ENCODE measurements at places on chromosomes 1 and 21. TPM values are rescaled to one million over a fixed set of nuclear protein-coding genes. Genes with fewer than 3 reads are reported as not detected.

NHLH1 gene
- total RNA-seq, result not detected

- H3K27ac ChIP-seq, result no peak overlapping the region
- H3K27me3 ChIP-seq, result no peaks in the 10 kb centered on the region
- no peaks in the 10 kb centered on the region for H3K4me1 ChIP-seq
- no peak for DNase-seq
- H3K36me3 ChIP-seq, result peaks cover 13% of the 10 kb centered on the region
These were observed 31.2 kb upstream of the COQ8A start for GRCh38 chr1:226908913-226909312.

GRCh38 chr1:90957497-90957896 lies 64.3 kb downstream of the ZNF644 start:
- no peaks in the 10 kb centered on the region for H3K4me1 ChIP-seq
- no peaks in the 10 kb centered on the region for H3K36me3 ChIP-seq
- no peak overlapping the region for H3K27ac ChIP-seq

DNA sequence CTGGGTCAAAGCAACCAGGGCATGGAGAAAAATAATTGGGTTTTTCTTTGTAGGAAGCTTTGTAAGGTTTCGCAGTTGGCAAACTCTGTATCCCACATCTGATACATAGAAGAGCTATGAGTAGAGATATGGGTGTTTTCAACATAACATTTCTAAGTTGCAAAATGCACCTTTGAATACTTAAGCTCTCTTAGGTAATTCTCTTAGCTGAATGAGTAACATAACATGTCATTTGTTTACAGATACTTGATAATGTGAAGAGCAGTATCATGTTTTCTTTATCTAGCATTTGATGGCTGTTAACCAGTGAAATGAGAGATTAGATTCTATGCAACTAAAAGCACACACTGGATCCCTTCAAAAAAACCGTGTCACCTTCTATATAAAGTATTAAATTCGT lies 21.6 kb downstream of the RAVER2 start:
- H3K27me3 ChIP-seq, result no peaks in the 10 kb centered on the region
- no peak overlapping the region for H3K4me3 ChIP-seq
- no peaks in the 10 kb centered on the region for H3K36me3 ChIP-seq
- DNase-seq, result no peak
- H3K4me1 ChIP-seq, result no peaks in the 10 kb centered on the region

GRCh38 chr1:208098773-208099172 lies 145.4 kb downstream of the PLXNA2 start:
- H3K36me3 ChIP-seq, result peaks cover 24% of the 10 kb centered on the region
- DNase-seq, result no peak
- H3K4me1 ChIP-seq, result no peaks in the 10 kb centered on the region
- H3K27ac ChIP-seq, result no peak overlapping the region

DNA sequence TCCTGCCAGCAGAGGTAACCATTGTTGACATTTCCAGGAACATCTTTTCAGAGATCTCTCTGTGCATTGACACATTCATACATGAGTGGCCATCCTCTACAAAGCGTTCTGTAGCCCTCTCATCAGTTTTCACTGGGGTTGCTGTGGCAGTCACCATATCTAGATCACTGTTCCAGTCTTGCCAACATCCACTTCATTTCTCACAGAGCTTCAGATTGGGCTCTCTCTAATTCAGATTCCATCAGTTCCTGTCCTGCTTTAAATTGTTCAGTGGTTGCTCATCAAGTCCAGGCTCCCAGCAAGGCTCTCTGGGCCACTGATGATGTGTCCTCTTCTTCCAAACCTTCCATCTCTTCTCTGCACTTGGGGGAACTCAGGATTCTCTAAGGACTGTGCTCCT lies 173.7 kb downstream of the KCNJ6 start:
- no peak overlapping the region for H3K4me3 ChIP-seq
- no peak overlapping the region for H3K27ac ChIP-seq
- H3K27me3 ChIP-seq, result no peaks in the 10 kb centered on the region
- DNase-seq, result no peak
- H3K4me1 ChIP-seq, result peaks cover 32% of the 10 kb centered on the region

GRCh38 chr1:118960567-118961136 lies 27.5 kb downstream of the TBX15 start:
- H3K27ac ChIP-seq, result no peak overlapping the region
- DNase-seq, result no peak
- H3K4me1 ChIP-seq, result no peaks in the 10 kb centered on the region
- no peak overlapping the region for H3K4me3 ChIP-seq
- no peaks in the 10 kb centered on the region for H3K36me3 ChIP-seq
- H3K27me3 ChIP-seq, result no peaks in the 10 kb centered on the region

DNA sequence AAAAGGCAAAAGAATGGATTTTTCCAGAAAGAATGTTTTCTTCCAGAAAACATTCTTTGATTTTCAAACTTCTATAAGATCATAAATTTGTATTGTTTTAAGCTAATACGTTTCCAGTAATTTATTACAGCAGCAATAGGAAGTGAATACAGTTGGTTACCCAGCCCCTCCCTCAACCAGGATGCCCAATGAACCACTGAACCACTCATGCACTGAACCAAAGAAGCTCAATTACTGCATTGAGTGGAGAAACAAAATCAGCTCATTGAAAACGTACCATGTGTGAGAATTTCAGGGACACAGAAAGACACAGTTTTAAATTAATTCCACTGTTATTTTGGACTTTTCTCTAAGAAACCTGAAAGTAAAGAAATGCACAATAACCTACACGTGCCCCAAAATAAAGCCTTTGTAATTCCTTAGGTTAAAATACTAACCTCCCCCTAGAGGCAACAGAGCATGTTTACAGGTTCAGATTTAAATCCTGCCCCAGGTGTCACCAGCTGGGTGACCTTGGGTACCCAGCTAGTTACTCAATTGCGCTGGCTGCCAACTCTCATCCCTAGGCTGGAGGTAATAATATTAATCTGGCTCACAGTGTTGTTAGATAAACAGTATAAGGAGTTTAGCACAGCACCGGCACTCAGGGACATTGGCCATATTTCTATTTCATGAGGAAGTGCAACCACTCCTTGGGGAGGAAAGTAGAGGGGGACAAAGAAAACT lies 111.7 kb downstream of the NMNAT2 start:
- H3K27ac ChIP-seq, result peak overlapping the region; percentile 72
- DNase-seq, result no peak
- no peaks in the 10 kb centered on the region for H3K27me3 ChIP-seq
- H3K4me3 ChIP-seq, result no peak overlapping the region

UCK2 gene
- 34.3 TPM for total RNA-seq

DNA sequence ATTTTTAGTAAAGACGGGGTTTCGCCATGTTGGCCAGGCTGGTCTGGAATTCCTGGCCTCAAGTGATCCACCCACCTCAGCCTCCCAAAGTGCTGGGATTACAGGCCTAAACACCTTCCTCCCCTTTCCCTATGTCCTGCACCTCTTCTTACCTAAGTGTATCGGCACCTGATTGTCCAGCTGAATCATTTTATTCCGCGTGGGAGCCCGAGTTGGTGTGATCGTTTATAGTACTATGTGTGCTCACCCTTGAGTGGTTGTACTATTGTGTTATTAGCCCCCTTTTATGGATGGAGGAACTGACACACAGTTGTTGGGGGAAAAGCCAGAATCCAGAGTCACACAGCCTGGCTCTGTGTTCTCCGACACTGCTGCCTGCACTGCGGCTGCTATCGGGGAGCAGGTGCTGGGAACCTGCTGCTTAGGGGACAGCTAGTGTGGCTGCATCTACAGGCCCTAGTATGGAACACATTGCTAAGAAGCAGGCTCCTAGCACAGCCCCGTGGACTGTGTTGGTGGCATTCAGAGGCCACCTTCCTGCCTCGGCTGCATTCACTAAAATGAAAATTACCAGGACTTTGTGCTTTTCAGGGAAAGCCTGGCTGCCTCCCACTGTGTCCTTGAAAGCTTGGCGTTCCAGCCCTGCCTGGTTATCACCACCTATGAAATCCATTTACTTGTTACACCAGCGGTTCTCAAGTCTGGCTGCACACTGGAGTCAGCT lies 21.6 kb downstream of the ENO1 start:
- no peak for DNase-seq
- H3K4me1 ChIP-seq, result peaks cover 38% of the 10 kb centered on the region
- no peaks in the 10 kb centered on the region for H3K27me3 ChIP-seq
- H3K27ac ChIP-seq, result peak overlapping the region; percentile 61

DNA sequence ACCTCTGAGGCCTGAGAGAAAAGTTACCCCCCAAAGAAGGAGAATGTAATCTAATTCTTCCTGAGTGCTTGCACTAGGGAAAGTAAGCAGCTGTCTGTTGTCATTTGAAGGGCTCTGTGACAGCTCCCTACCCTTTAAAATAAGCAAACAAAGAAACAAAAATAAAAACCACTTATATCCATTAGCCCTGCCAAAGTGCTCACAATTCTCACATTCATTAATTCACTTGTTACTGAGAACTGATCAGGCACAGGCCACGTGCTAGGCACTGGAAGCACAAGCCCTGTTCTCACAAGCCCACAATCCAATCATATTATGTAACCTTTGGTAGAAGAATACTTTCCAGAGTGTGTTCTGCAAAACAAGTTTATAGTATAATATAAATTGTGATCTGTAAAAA lies 199.4 kb downstream of the ZC3H11B start:
- no peak for DNase-seq
- H3K27ac ChIP-seq, result no peak overlapping the region
- no peak overlapping the region for H3K4me3 ChIP-seq
- no peaks in the 10 kb centered on the region for H3K27me3 ChIP-seq
- H3K4me1 ChIP-seq, result no peaks in the 10 kb centered on the region

CLDN19 gene
- 0.49 TPM for total RNA-seq

- H3K4me3 ChIP-seq, result no peak overlapping the region
- H3K27ac ChIP-seq, result no peak overlapping the region
- no peak for DNase-seq
These were observed 22.1 kb upstream of the TNN start for GRCh38 chr1:175045519-175045918.

DNA sequence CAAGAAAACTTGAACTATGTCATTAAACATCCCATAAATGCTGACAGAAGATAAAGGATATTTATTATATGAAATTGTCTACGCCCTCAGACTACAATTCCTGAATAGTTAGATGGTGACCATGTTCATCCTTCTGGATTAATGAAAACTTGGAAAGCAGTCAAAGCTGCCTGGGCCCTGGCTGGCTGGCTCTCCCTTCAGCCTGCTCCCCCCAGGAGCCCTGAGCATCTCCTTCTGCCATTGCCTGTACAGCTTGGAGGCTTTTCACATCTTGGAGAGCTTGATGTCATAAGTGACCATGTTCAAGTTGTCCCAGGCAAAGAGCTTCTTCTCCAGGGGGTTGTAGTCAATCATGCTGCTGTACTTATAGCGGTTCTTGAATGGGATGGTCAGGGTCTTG lies 13.6 kb downstream of the MYOCOS start:
- DNase-seq, result no peak
- H3K36me3 ChIP-seq, result no peaks in the 10 kb centered on the region
- no peaks in the 10 kb centered on the region for H3K27me3 ChIP-seq
- H3K4me1 ChIP-seq, result no peaks in the 10 kb centered on the region

- H3K36me3 ChIP-seq, result no peaks in the 10 kb centered on the region
- peaks cover 2% of the 10 kb centered on the region for H3K4me1 ChIP-seq
- H3K27me3 ChIP-seq, result no peaks in the 10 kb centered on the region
- DNase-seq, result no peak
These were observed 198.8 kb upstream of the SGIP1 start for GRCh38 chr1:66335125-66335524.

BTBD19 gene
- total RNA-seq, result 18.8 TPM

AGMAT gene
- 0.21 TPM for total RNA-seq

DNA sequence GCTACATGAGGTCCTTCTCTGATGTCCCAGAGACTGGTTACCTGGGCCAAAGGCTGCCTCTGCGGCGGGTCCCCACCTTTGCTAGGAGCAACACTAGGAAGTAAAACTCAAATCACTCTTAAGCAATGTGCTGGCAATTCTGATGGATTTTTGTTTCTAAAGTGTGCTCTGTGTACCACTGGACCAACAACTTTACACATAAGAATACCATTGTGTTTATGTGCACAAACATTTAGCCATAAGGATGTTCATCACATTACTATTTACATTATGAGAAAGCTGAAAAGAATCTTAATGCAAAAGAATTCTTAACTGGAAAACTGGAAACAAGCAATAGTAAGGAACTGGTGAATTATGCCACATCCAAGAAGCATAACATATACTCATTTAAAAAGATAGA lies 38.6 kb downstream of the SSBP3 start:
- H3K4me3 ChIP-seq, result no peak overlapping the region
- no peaks in the 10 kb centered on the region for H3K36me3 ChIP-seq
- no peak overlapping the region for H3K27ac ChIP-seq
- DNase-seq, result no peak

GRCh38 chr1:1116701-1117468 lies 996 bp upstream of the C1orf159 start:
- H3K36me3 ChIP-seq, result no peaks in the 10 kb centered on the region
- DNase-seq, result no peak
- peaks cover 5% of the 10 kb centered on the region for H3K4me1 ChIP-seq
- H3K27ac ChIP-seq, result no peak overlapping the region

CYP4A22 gene
- not detected for total RNA-seq

ARHGAP29 gene
- 39.4 TPM for total RNA-seq

GRCh38 chr1:167599957-167600581 lies 30.0 kb upstream of the RCSD1 start:
- H3K4me3 ChIP-seq, result no peak overlapping the region
- H3K4me1 ChIP-seq, result peaks cover 15% of the 10 kb centered on the region
- no peaks in the 10 kb centered on the region for H3K27me3 ChIP-seq
- DNase-seq, result no peak

AGT gene
- total RNA-seq, result 69.1 TPM

DRAM2 gene
- total RNA-seq, result 50.8 TPM

ATP6V1G3 gene
- total RNA-seq, result not detected

DNA sequence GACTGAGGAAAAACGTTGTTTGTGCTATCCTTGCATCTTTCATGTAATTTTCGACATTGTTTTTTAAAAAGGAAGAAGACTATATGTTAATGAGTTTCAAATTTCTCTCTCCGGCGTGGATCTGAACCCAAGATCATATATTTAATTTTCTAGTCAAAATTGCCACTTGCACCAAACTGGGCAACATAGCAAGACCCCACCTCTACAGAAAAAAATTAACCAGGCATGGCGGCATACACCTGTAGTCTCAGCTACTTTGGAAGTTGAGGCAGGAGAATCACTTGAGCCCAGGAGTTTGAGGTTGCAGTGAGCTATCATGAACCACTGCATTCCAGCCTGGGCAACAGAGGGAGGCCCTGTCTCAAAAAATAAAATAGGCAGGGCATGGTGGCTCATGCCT lies 16.5 kb upstream of the RABGAP1L start:
- H3K27ac ChIP-seq, result no peak overlapping the region
- H3K36me3 ChIP-seq, result no peaks in the 10 kb centered on the region
- no peak for DNase-seq
- H3K4me3 ChIP-seq, result no peak overlapping the region
- no peaks in the 10 kb centered on the region for H3K4me1 ChIP-seq
- no peaks in the 10 kb centered on the region for H3K27me3 ChIP-seq

- peak overlapping the region; percentile 66 for H3K4me3 ChIP-seq
- peaks cover 6% of the 10 kb centered on the region for H3K27me3 ChIP-seq
- H3K36me3 ChIP-seq, result peaks cover 13% of the 10 kb centered on the region
- H3K27ac ChIP-seq, result peak overlapping the region; percentile 36
- H3K4me1 ChIP-seq, result peaks cover 34% of the 10 kb centered on the region
These were observed 17.3 kb downstream of the NOC2L start for GRCh38 chr1:941588-942383.

GRCh38 chr1:183024317-183025009 lies 1.2 kb downstream of the LAMC1 start:
- no peak for DNase-seq
- no peaks in the 10 kb centered on the region for H3K27me3 ChIP-seq
- no peaks in the 10 kb centered on the region for H3K36me3 ChIP-seq
- H3K4me1 ChIP-seq, result peaks cover 34% of the 10 kb centered on the region

SLC26A9 gene
- 1.1 TPM for total RNA-seq

IGSF8 gene
- 29.6 TPM for total RNA-seq

GRCh38 chr1:235199441-235199840 lies 38.4 kb upstream of the RBM34 start:
- no peaks in the 10 kb centered on the region for H3K27me3 ChIP-seq
- no peaks in the 10 kb centered on the region for H3K4me1 ChIP-seq
- no peak overlapping the region for H3K4me3 ChIP-seq
- no peak for DNase-seq
- H3K36me3 ChIP-seq, result peaks cover 11% of the 10 kb centered on the region
- no peak overlapping the region for H3K27ac ChIP-seq
